ENCODE measurements at places on chromosomes 2 and 18.

GRCh38 chr2:231399046-231399852 is 3.7 kb downstream of the B3GNT7 start:
- no peak for DNase-seq

DNA sequence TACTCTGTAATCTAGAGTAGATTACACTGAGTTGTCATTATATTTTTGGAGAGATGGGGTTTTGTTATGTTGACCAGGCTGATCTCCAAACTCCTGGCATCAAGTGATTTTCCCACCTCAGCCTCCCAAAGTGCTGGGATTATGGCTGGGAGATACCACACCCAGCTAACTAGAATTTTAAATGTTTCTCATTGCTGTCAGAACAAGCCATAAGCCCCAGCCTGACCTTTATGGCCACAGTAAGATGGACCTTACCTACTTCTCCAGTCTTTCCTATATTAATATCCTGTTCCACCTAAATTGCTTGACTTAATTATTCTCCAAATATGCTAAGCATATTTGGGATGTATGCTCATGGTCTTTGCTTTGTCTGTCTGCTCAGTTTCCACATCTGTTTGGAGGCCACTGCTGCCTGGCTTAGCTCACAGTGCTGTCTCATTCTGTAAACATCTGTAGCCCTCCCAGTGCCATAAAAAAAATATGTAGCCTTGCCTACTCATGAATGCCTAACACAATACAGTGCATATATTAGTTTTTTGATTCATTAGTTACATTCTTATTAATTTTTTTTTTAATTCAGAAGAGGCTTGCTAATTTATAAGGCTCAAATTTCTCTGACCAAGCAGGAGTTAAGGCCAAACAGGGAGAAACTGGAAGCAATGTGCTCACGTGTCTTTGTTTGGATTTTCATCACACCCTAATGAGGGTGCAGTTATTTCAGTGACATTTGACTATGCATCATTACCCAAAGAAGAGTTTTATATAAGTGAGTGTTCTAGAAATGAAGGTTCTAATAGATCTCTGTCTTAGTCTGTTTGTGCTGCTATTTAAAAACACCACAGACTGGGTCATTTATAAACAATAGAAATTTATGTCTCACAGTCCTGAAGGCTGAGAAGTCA is 45.3 kb upstream of the PSME4 start:
- no peak for DNase-seq

DNA sequence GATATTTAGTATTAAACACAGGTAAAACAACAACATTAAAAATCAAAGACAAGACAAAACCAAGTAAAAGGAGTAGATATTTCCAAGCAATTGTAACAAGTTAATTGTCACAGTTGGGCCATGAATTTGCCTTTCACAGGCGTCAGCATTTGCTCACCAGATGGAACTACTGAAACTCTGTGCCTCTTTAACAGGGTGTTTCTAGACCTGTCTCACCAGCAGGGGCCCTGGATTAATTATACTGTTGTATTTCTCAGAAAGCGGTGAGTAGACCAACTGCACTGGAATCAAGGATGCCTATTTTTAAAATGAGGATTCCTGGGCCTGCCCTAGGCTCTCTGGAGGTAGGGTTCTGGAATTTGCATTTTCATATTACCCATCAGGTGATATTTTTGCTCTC is 92.6 kb downstream of the UPP2 start:
- no peak for DNase-seq

- DNase-seq, result no peak
Observed at GRCh38 chr2:201432038-201432620, 19.1 kb downstream of the TRAK2 start.

- DNase-seq, result no peak
Observed at GRCh38 chr2:136242687-136243277, 124.8 kb upstream of the CXCR4 start.

DNA sequence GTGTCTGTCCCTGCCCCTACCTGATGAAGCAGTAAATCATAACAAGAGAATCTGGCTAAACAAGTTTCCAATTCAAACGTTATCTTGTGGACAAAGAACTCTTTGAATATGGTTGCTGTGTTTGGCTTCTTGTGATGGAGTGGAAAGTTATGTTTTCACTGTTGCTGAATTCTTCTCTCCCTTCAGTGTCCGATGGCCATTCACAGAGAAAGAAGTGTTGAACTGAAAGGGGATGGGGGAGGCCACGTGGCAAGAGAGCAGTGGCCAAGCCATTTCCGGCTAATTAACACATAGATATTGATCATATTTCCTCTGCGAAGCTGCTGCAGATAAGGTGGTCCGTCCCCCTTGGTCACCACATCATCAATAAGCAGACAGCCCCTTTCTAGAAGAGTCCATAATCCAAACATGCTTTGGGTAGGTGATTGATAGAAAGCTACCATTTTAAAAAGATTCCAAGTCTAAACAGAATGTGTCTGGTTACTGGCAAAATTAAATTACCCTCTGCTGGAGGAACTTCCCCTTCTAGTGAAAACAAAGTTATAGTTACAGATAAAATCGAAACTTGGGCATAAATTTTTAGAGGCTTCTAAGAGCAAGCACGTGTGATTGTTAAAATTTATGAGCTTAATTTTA is 36.9 kb upstream of the FZD7 start:
- no peak for DNase-seq

- DNase-seq, result no peak
Observed at GRCh38 chr18:22609642-22610041, 191.9 kb upstream of the CTAGE1 start.
